ENCODE measurements at places on chromosomes 13 and 19. TPM values are rescaled to one million over a fixed set of nuclear protein-coding genes. Genes with fewer than 3 reads are reported as not detected.
A peak's percentile ranks its signal among the peaks of the same experiment; 100 is the strongest.

GRCh38 chr19:19602136-19602712 is 16.3 kb downstream of the PBX4 start:
- no peak for DNase-seq

GRCh38 chr19:5717215-5717935 is 2.6 kb downstream of the LONP1 start:
- no peak for DNase-seq

The VN1R4 gene
- total RNA-seq: not detected

DNA sequence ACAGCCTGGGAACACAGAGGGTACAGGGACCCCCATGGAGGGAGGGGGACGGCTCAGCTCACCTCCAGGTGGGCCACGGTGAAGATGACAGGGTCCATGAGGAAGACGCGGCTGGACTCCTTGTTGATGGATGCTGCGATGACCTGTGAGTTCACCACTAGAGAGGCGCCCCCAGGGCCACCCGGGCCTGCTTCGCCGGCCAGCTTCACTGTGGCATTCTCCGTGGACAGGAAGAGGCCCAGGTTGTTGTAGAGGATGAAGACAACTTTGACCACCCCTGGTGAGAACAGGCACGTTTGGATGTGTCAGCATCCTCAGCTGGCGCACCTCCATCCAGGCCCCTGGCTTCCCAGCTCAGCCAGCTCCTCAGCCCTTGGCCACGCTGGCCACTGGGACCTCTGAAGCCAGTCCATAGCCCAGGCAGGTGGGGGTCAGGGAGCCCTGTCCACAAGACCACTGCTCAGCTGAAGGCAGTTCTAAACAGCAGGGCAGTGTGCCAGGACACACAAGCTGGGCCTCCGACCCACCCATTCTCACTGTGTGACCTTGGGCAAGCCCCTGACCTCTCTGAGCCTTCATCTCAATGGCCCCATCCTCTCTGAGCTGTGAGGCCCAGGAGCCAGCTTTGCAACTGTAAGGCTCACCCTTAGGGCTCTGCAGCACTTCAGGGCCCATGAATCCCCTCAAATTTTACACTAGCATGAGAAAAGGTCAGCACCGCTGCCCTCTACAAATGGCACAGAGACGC is 22.1 kb upstream of the ASF1B start:
- no peak for DNase-seq

The NOTCH3 gene
- 0.44 TPM for total RNA-seq

- DNase-seq: no peak
Measured at GRCh38 chr13:80716610-80717081, 375.7 kb upstream of the SPRY2 start.

DNA sequence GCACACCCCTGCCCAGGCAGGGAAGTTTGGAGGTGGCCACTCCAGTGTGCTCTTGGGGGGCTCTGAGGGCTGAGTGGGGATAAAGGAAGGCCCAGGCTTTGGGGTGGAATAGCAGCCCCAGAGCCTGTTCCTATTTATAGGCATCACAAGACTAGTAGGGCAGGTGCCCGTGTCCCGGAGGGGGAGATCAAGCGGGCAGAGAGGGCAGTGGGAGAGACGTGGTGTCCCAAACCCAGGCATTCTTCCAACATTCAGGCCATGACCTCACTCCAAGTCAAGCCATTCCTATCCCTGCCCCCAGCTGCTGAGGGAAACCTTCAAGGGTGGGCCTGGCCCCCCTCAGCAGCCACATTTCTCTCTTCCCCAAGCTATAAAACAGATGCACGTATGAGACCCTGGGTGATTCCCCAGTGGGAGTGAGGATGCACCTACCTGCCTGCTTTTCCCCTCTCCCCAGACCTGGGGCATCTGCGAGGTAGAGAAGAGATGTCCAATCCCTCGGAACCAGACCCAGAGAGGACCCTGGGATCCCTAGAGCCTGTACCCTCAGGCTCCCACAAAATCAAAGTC is 3.9 kb downstream of the WIZ start:
- DNase-seq: no peak

DNA sequence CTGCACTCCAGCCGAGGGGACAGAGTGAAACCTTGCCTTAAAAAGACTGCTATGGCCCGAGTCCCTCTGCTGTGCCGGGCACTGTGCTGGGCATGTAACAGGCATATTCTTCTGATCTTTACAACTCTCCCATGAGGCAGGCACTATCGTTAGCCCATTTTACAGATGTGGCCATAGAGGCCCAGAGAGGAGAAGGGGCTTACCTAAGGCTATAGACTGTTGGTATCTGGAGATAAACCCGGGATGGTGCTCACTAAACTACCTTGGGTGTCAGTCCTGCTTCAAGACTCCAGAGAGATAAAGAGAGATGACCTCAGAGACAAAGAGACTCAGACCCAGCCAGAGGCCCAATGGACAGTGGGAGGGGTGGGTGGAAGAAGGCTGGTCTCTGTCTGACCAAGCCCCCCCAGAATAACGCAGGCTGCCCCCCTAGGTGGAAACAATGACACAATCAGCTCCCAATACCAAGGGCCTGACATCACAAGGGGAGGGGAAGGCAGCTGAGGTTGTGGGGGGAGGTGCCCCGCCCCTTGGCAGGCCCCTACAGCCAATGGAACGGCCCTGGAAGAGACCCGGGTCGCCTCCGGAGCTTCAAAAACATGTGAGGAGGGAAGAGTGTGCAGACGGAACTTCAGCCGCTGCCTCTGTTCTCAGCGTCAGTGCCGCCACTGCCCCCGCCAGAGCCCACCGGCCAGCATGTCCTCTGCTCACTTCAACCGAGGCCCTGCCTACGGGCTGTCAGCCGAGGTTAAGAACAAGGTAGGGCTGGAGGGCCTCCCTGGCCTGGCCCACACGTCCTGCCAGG is at the start of gene CNN1:
TSS of gene CNN1 (plus strand) at position 620 of the 805 bp plus-strand sequence. CDS start at position 697, 77 bp downstream.
- peak; percentile 41 for DNase-seq

- peak; percentile 59 for DNase-seq
Measured at GRCh38 chr19:46009530-46010510, 13.0 kb downstream of the PGLYRP1 start.

- peak; percentile 78 for DNase-seq
Measured at GRCh38 chr19:3154957-3155736, 19.3 kb downstream of the GNA15 start.

DNA sequence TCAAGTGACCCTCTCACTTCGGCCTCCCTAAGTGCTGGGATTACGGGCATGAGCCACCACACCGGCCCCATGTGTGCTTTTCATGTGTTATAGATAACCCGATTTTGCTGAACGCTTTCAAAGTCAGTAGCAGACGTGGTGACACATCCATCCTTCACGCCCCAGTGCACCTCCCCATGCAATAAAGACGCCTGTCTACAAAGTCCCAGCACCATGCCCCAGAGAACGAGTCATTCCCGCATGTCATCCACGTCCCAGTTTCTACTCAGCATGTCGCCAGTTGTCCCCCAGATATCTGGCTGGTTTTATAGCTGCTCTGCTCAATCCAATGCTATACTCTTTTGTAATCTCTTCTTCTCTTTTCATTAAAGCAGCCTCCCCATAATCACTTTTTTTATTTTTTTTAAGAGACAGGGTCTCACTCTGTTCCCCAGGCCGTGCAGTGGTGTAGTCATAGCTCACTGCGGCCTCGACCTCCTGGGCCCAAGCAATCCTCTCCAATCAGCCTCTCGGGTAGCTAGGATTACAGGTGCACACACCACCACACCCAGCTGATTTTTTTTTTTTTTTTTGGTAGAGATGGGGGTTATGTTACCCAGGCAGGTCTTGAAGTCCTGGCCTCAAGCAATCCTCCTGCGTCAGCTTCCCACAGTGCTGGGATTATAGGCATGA is 42.5 kb downstream of the DNM2 start:
- peak; percentile 56 for DNase-seq

- no peak for DNase-seq
Measured at GRCh38 chr13:102586615-102587014, 10.2 kb upstream of the TPP2 start.

The KIR3DL2 gene
- total RNA-seq: not detected

GRCh38 chr13:49371943-49372613 is 71.8 kb downstream of the CAB39L start:
- DNase-seq: no peak

The NTF4 gene
- total RNA-seq: not detected

The TINCR gene
- 0.10 TPM for total RNA-seq

GRCh38 chr19:39983695-39984300 is 12.8 kb downstream of the PSMC4 start:
- DNase-seq: no peak

The URAD gene
- total RNA-seq: not detected

DNA sequence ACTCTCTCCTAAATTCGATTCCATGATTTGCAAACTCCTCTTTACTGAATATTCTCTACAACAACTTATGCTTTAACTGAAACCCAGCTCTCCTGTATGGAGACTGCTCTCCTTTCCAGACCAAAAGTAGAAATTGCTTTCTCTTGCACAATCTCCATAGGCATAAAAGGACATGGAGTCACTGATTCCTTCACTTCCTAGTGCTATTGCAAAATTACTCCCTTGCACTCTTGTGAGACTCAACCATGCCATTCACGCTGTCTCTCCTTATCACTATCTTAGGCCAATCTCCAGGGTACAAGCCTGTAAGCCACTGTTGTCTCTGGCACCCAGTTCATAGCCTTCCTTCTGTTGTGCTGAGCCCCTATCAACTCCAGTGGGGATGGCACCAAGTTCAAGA is 30.6 kb downstream of the SERPINE3 start:
- DNase-seq: no peak

- DNase-seq: no peak
Measured at GRCh38 chr13:73958657-73959397, 175.4 kb downstream of the KLF12 start.

DNA sequence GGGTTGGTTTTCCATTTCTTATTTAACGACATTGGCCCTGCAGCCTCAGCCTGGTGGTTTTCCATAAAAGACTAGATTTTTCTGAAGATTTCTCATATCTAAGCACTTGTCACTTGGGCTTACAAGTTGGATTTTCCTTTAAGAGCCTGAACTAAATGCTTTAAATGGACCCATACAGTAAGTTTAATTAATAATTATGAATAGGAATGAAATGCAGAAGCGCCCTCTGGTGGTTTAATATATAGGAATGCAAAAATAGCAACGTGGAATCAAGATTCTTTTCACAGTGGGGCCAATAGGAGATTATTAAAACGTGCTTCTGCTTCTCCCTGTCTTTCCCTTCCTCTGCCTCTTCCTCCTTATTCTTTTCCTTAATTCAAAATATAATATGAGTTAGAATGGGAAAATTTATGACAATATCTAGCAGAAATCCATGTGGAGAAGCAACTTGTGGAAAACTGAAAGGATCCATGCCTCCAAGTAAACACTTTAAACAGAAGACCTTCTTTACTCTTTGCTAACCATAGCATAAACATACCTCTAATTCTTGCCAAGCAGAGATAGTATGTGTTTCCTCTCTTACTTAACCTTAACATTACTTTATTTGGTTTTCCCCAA is 324.0 kb downstream of the GPC5 start:
- no peak for DNase-seq

DNA sequence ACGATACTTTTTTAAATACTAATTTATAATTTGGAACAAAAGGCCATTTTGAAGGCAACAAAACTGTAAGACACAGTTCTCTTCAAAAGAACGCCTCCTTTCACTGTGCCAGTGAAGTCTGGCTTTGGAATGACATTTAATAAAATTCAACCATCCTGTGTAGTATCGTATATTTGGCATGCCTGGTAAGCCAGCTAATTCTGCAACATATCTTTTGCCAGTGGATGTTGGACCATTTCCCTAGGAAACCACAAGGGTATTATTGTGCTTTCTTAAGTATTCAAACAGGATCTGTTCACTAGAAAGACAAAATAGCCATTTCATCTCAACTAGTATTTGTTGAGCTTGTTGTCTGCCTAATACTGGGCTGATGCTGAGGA is 111.6 kb downstream of the RGCC start:
- peak; percentile 36 for DNase-seq

The WDR87 gene
- total RNA-seq: not detected

DNA sequence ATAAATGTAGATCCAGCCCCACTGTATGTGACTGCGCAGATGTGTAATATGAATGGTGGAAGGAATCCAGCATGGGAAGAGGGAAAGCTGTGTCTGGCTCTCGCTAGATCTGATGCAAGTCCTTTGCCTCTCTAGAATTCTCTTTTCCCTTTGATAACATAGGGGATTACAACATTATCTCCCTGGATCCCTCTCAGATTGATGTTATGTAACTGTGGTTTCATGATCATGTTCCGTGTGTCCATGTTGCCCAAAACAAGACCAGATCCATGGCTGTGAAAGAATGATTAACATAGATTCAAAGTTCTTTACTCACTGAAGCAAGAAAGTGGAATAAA is 184.0 kb upstream of the UBL3 start:
- no peak for DNase-seq

DNA sequence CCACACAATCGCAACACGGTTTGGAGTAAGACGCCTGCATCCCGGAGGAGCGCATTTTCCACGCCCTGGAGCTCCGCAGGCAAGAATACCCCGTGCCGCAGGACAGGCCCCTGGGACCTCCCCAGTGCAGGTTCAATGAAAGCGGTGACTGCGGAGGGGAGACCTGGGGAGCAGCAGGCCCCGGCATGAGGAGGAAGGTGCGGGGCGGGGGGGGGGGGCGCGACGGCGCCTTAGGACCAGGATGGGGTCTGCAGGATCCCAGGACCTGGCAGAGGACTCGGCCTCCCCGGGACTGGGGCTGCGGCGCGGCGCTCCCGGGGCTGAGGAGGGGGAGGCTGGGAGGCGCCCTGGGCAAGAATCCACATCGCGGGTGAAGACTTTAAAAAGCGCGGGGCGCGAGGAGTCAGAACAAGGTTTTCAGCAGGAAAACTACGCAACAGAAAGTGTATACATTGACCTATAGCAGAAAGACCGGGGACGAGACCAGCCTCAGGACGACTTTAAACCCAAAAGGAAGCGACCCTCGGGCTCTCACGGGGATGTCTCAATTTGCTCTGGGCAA is 432 bp downstream of the ZNF611 start:
- DNase-seq: peak; percentile 28

- DNase-seq: no peak
Measured at GRCh38 chr13:67916650-67917049, 686.5 kb upstream of the PCDH9 start.

The ZNF555 gene
- total RNA-seq: 0.92 TPM

The IGLON5 gene
- not detected for total RNA-seq

GRCh38 chr19:32543115-32543900 is 37.7 kb upstream of the PDCD5 start:
- DNase-seq: peak; percentile 91
